ENCODE measurements at places on chromosomes 2 and 18.

GRCh38 chr2:192419786-192420185 is 225.1 kb upstream of the TMEFF2 start:
- no peak for DNase-seq

- peak; percentile 82 for DNase-seq
These were observed at the start of gene MARCHF4 for GRCh38 chr2:216371721-216372702. Gene MARCHF4, minus strand, starts transcription at chr2:216372483. Its CDS starts 2,223 bp downstream, at chr2:216370260.

GRCh38 chr2:176566961-176567360 is 297.7 kb downstream of the MTX2 start:
- no peak for DNase-seq

DNA sequence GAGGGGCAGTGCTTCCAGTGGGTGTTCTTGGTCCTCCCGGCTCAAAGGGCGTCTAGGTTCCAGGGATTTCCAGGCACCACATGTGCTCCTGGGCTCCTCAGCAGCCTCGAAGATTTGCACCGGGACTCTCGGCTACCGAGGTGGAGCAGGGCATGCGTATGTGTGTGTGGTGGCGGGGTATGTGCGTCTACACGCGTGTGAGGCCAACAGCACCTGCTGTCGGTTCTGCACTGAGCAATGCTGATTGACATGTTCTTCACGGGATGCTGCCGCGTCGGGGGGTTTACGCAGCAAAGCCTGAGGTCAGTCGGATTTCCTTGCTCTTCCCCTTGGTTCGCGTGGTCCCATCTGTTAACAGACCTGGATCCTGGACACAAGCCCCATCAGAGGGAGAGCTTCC is 119.8 kb downstream of the NDUFA10 start:
- DNase-seq, result no peak

- no peak for DNase-seq
These were observed 47.7 kb upstream of the SMIM21 start for GRCh38 chr18:75475228-75475627.

DNA sequence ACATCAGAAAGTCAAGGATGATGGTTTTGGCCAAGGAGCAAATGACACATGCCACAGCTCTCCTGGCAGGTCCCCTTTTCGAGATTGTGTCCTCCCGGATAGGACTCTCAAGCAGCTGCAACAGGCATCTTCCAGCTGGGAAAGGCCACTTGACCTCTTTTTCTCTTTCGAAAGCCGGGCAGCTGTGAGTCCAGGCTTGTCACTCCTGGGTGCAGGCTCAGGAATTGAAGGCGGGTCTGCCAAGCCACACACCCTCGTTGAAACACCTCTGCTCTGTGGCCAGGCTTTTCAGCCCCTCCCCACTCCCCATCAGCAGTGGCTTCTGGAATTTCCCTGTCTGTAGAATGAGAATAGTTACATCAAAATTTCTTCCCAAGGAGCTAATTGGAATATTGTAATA is 98.0 kb downstream of the CCDC138 start:
- DNase-seq, result no peak

DNA sequence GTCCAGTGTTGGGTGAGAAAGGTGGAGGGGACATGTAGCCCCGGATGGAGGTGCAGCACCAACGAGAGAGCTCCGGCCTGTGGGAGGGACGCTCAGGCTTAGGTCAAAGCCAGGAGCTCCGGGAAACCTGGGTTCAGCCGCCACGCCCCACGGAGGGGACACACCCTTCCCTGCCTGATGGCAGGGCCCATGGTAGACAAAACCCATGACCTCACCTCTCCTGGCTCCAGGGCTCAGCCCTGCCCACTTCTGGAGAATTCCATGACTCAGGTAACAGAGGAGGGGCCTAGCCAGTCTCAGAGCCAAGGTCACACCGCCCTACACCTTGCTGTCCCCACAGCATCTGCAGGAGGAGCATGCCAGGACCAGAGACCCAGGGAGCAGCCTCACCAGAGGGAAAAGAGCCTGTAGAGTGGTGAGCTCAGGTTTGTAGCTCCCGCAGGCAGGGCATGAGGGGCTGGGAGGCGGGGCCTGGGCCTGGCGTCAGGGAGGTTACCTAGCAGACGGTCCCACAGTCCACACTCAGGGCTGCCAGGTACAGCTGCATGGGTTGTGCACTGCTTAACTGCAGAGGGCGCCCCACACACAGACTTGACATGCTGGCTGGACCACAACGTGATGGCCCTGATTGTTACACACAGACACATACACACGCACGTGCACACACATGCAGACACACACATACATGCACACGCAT is 70.8 kb upstream of the SMAD7 start:
- DNase-seq, result peak; percentile 79

- no peak for DNase-seq
These were observed 34.1 kb upstream of the GNAL start for GRCh38 chr18:11654736-11655605.

GRCh38 chr2:57906152-57906732 is 140.4 kb upstream of the VRK2 start:
- DNase-seq, result no peak

DNA sequence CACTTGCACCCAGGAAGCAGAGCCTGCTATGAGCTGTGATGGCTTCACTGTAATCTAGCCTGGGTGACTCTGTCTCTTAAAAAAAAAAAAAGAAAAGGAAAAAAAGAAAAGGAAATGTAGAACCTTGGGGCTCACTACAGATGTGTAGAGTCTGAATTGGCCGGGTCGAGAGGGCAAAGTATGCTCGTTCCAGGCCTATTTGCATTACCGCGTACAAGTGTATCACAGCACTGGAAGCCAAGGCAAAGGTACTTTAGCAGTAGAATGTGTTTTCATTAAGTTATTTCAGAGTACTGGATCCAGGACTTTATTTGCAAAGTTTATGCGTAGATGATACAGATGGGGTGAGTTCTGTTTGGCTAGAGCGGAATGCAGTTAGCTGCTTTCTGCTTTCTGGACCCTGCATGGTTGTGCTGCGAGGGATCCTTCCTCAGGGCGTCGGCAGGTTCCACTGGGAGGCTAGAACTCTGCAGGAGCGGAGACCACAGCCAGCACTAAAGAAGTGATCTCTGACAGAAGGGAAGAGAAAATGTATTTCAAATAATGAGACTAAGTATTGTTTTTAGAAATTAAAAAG is 51.8 kb downstream of the LDLRAD4 start:
- no peak for DNase-seq

DNA sequence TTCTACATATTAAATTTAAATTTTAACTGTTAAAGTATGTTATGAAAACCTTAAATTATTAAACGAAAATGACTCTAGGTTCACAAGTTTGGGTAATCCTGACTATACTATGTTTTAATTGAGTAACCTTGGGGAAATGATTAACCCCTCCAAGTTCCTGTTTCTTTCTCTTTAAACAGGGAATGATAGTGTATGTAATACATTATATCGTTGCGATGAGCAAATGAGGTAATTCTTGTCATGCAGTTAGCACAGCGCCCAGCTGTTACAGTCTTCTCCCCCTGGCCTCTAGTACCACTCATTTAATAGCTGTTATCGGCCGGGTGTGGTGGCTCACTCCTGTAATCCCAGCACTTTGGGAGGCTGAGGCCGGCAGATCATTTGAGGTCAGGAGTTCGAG is 80.4 kb downstream of the MTA3 start:
- DNase-seq, result no peak

DNA sequence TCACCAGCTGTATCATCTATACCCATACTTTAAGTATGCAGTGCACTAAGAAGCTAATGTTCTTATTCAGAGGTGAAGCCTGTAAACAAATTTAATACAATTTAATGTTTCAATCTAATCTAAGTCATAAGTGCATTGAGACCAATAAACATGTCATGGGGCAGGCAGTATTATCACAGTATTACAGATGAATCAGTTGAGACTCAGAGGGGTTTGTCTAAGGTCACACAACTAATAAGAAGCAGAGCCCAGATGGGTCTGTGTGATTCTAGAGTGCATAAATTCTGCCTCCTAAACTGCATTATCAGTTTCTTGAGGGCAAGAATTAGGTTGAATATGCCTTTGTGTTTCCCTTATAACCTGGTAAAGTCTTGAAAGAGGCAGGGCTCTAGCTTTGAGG is 140.9 kb upstream of the RNF152 start:
- no peak for DNase-seq

DNA sequence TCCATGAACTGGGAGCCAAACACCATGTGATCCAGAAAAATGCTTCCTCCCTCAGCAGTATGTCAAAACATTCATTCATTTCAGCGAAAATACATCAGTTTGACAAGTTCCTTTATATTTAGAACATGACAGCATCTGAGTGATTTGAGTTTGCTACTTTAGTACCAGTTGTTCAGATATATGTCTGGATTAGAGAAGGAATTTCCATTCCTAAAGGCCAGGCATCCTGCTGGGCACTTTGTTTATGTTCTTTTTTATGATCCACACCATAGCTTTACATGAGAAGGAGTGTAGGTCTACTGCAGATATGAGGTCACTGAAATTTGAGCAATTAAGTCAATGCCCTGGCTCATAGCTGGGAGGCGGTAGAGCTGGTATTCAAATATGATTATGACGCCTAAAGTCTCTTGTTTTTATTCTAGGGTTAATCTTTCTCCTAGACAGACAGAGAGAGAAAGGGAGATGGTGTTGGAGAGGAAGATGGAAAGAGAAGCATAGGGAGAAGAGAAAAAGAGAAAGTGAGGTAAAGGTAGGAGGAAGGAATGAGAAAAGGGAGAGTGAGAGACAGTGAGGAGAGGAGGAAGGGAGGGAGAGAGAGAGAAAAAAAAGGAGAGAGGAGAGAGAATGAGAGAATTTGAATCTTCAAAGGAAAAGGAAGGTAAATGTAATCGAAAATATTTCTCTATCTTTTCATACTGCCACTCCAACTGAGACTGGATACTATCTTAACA is 839.5 kb upstream of the FANCL start:
- no peak for DNase-seq

Data from DMS153 (cell line).